ENCODE measurements at places on chromosomes 1 and 21.

GRCh38 chr1:214552174-214552608, 789 bp upstream of the PTPN14 start:
- peak; percentile 77 for DNase-seq

GRCh38 chr1:53090227-53091147, 28.5 kb downstream of the PODN start:
- no peak for DNase-seq

- no peak for DNase-seq
Measured at GRCh38 chr1:203144661-203145060, 17.1 kb downstream of the ADORA1 start.

- no peak for DNase-seq
Measured at GRCh38 chr21:29326914-29327554, 28.3 kb downstream of the BACH1 start.

- no peak for DNase-seq
Measured at GRCh38 chr1:151007853-151008243, 401 bp upstream of the PRUNE1 start.

DNA sequence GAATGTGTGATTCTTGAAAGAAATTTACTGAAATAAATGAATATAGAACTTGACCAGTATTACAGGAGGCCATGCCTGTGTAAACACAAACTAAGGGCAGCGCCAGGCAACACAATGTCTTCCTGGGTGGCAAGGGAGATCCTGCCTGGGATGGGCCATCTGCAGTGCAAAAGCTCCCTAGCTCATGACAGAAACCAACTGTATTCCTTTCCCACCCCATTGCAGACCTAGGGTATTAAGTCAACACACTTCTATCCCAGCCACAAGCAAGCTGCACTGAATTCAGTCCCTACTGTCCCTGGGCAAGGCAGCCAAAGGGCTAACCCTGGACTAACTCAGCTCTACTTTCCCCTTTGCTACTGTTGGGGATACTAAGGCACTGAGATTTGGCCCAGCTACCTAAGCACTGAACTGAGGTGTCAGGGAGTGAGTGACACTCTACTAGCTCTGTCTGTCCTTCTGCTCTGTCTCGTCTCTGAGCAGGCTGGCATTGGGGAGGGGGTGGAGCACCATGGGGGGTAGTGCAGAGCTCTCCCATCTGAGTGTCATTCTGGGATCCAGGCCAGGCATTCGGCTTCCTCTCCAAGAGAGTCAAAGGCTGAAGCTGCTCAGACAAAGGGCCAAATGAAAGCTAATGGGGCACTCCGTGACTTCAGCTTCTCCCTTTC, 2.5 kb downstream of the INKA2 start:
- no peak for DNase-seq

GRCh38 chr1:224196813-224197600, 14.0 kb downstream of the DEGS1 start:
- no peak for DNase-seq

- no peak for DNase-seq
Measured at GRCh38 chr1:23101101-23101827, 67.4 kb downstream of the LUZP1 start.

GRCh38 chr21:35597750-35598339, 462.5 kb downstream of the SETD4 start:
- no peak for DNase-seq

- DNase-seq, result no peak
Measured at GRCh38 chr1:232381394-232382100, 248.4 kb downstream of the SIPA1L2 start.

GRCh38 chr1:45793942-45794604, 9.3 kb upstream of the MAST2 start:
- no peak for DNase-seq

DNA sequence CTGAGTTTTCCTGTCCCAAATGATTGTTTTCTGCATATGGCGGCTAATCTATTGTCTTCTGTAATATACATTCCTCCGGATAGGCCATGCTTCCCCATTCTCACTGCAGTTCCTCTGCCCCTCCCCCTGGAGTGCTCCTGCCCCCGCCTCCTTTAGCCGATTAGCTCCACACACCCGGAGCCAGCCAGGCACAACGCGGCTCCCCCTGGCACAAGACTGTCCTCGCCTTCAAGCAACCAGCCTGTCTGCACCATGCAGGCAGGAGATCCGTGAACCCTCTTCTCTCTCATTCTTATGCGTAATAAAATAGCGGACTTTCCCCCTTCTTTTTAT, 18.0 kb downstream of the SERTAD4 start:
- DNase-seq, result peak; percentile 71

DNA sequence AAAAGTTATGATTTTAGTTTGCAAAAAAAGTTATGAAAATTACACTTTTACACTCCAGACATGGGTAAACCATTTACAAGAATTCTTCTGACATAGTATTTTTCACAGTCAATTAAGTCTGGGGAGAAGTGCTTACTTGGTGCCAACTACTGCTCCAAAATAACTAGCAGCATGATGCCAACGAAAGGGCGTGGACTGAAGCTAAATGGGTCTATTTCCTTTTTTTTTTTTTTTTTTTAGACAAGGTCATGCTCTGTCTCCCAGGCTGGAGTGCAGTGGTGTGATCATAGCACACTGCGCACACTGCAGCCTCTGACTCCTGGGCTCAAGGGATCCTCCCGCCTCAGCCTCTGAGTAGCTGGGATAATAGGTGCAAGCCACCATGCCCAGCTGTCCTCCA, 43.2 kb downstream of the FMO4 start:
- no peak for DNase-seq

- no peak for DNase-seq
Measured at GRCh38 chr1:227893949-227894721, 53.6 kb downstream of the WNT9A start.

GRCh38 chr1:2504225-2504948, 22.0 kb downstream of the PANK4 start:
- DNase-seq, result no peak

DNA sequence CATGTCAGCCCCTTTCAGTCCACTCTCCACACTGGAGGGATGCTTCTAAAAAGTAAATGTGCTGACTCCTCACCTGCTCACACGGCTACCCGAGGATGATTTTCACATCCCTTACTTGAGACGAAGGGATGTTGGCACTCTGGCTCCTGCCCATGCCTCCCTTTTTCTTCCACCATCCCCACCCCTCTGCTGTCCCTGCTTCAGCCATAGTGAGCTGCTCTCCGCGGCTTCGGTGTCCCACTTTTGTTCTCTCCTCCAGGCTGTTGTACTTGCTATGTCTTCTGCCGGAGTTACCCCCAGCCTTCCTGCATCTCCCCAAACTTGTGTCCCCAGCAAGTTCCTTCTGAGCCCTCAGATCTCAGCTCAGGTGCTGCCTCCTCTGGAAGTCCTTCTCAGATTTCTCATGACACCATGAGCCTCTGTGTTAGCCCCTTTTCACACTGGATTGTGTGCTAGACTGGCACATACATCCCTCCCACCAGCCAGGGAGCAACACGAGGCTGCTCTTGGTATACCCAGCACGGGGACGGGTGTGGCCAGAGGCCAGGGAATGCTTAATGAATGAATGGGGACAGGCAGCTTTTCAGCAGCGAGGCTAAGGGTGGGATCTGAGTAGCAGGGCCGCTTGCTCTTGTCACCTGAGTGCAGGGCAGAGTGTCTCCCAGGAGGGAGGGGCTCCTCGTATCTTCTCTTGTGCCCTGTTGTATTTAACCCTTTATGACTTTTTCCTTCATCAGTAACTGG, 1.3 kb downstream of the ACOT11 start:
- DNase-seq, result no peak

DNA sequence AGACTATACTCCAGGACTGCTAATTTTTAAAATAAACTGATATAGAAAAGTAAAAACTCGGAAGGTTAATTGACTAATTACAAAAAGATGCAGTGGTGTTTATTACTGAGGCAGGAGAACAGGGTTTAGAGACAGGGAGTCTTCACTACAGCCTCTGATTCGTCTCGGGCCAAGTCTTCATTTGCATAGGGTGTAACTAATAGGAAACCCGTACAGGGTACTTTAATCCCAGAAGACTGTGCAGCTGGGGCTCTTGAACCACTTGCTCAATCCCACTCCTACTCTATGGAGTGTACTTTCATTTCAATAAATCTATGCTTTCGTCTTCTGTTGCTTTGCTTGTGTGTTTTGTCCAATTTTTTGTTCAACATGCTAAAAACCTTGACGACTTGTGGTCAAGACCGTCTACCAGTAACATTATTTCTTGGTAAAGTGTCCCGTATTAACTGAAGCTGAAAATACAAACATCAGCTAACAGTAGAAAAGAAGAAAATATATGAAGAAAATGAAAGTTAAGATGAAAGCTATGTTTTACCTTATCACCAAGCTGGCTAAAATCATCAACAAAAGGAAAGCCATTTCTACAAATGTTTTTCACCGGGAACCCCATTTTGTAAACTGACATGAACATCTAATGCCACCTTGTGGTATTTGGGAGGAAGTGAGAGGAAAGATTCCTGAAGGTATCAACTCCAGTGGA, 8.0 kb downstream of the SDHB start:
- no peak for DNase-seq

- DNase-seq, result no peak
Measured at GRCh38 chr1:84754386-84754703, 64.1 kb upstream of the SSX2IP start.

- DNase-seq, result no peak
Measured at GRCh38 chr1:60342569-60342968, 269.0 kb upstream of the C1orf87 start.

GRCh38 chr1:225481738-225482137, 53.9 kb upstream of the LBR start:
- no peak for DNase-seq

GRCh38 chr1:171802207-171802606, 20.7 kb downstream of the METTL13 start:
- DNase-seq, result no peak

DNA sequence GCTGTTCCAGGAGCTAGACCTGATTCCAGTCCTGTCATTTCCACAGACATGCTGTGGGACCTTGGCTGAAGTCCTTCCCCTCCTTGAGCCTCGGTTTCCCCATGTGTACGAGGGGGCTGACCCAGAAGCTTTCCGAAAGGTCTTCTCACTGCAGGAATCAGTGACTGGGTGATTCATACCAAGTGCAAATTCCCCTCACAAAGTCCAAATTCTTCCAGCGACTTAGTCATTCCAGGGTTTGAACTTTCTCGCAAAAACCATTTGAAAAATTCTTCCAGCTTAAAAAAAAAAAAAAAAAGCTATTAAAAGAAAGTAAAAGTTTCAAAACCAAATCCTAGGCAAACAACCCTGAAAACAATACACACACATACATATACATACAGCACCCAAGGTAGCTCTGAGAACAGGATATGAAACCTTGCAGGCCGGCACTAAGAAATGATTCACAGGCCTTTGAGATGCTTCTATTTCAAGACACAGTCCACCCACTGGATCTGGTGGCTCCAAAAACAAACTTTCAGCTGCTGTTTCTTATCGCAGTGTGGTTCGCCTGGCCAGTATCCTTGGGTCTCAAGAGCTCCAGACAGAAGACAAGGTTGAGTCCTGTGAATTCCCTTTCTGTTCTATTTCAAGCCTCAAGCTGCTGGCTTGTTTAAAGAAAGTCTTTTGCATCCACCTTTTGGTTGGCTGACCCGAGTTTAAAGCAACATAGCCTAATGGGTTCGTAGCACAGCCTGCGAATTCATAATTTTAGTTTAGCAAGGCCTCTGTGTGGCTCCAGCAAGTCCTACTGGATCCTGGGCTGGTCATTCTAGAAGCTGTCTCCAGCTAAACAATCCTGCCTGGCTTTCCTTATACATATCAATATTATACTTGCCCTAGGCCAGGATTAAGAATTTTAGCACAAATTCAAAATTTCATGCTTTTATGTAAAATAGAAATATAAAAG, 18.0 kb upstream of the ID3 start:
- DNase-seq, result no peak

- no peak for DNase-seq
Measured at GRCh38 chr1:228074954-228075730, 7.4 kb upstream of the ARF1 start.

- DNase-seq, result peak; percentile 97
Measured at GRCh38 chr1:165367375-165367993, 11.0 kb upstream of the LMX1A start.

Data from WTC11 (cell line).